Cardiac fibroblast (primary cell): ENCODE measurements at places on chromosomes 5 and 9.

DNA sequence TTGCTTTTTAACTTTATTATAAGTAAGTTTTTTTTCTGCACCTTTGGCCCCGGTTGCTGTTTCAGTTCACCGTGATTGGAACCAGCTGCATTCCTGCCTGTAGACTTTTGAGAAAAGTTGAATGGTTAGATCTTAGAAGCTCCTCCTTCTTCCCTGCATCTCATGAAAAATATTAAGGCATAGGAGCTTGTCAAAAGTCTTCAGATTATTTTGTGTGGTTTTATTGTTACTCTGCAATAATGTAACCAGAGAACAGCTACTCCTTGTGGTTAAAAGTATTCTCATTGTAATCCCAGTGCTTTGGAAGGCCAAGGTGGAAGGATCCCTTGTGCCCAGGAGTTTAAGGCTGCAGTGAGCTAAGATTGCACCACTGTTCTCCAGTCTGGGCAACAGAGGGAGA is 3.3 kb upstream of the SLC2A8 start:
- DNase-seq, result peak; percentile 60

GRCh38 chr9:93468763-93469456 is 15.5 kb upstream of the FAM120AOS start:
- peak; percentile 52 for DNase-seq

- peak; percentile 99 for DNase-seq
Measured at GRCh38 chr5:65062469-65063083, 293.8 kb downstream of the CWC27 start.

DNA sequence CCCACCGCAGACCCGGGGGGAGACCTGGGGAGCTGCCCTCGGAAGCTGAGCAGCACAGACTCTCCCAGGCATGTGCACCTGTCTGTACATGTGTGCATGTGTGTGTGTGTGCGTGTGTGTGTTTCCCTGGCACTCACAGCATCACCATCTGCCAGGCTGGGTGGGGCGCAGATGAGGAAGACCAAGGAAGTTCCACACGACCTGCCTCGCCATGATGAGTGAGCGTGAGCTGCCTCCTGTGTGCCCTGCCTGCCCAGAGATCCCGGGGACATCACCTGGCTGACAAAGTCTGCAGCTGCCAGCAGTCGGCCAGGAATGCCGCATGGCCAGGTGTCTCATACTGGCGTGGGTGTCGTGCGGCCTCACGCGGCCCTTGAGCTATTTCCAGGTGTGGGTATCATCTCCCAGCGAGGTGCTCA is 4.0 kb upstream of the GPSM1 start:
- no peak for DNase-seq

DNA sequence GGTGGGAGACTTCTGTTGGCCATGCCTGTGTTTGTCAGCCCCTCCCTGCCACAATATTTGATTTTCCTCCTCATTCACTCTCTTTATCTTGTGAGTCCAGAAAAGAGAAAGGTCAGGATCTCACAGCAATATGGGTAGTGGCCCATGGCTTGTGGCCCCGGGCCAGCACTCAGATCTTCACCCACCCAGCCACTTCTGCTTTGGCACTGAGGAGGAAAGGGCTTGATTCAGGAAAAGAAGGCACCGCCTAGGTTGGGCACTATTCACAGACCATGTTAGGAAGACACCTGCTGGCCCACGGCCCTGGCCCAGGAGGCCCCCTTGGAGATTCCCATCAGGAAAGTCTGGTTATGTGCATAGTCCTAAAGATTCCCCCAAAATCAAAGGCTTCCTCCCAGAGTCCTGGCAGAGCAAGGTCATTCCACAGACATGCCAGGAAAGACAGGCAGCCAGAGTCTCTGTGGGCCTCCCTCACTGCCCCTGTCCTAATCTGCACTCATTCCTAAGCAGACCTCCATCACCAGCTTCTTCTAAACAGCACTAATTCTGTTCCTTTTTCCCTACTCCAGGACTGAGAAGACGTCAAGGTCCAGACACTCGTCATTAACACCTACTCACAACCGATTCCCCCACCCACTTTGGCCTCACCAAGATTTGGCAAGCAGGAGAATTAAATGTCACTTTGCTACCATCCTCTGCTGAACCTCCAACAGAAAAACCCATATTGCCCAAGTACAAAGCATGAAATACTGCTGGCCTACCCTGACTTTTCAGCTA is 179.3 kb downstream of the DEPDC1B start:
- DNase-seq, result no peak

DNA sequence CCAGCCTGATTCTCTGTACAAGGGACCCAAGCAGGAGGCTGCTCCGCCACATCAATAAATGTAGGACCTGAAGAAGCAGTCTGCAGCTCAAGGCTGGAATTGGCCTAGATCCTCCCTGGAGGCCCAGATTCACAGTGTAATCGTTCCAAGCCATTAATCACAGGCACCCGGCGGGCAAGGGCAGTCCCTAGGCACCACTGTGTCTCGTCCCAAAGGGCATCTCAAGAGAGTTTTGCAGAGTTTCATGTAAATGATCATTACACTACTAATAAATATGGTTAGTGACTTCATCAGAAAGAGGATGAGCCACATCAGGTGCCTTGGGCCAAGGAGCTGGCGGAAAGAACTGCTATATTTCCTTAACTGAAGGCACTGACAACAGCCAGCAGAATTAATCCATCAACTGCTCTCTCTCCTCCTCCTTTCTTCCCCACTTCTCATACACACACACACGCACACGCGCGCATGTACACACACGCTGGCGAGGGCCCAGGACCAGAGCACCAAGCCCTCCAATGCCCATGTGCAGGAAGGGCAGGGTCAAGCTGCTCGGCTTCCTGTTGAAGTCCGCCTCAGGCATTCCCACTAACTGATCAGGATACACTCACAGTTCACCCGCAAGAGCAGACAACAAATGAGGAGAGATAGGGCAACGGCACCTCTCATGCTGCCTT is 33.9 kb downstream of the GNAQ start:
- DNase-seq, result no peak

GRCh38 chr9:14179449-14179848 is 134.5 kb downstream of the NFIB start:
- no peak for DNase-seq

- DNase-seq, result peak; percentile 45
Measured at GRCh38 chr9:76297721-76298239, 96.4 kb downstream of the RFK start.

- no peak for DNase-seq
Measured at GRCh38 chr9:127903557-127904475, 4.4 kb upstream of the ST6GALNAC6 start.

DNA sequence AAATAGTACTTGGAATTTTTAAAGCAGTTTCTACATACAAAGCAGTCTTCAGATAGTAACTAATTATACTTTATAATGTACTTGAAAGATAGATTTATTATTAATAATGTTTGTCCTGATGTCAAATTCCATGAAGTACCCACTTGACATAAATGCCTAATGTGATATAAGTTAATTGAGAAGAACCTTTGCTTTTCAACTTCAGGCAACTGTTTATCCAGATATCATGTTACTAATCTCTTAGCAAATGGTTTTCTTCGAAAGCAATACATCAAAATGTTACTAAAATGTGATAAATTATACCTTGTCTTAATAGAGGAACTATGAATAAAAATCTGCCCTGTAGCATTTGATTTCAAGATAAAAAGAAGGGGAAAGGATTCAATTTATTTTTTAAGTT is 146.8 kb upstream of the FBXL17 start:
- no peak for DNase-seq

GRCh38 chr9:98807070-98807813 is at the start of gene GALNT12:
TSS of gene GALNT12 (plus strand) at chr9:98807670. CDS start at chr9:98807699, 29 bp downstream.
- no peak for DNase-seq

GRCh38 chr5:157030692-157031091 is 28.2 kb downstream of the HAVCR1 start:
- no peak for DNase-seq

- no peak for DNase-seq
Measured at GRCh38 chr5:138637256-138637655, 62.1 kb upstream of the HSPA9 start.

DNA sequence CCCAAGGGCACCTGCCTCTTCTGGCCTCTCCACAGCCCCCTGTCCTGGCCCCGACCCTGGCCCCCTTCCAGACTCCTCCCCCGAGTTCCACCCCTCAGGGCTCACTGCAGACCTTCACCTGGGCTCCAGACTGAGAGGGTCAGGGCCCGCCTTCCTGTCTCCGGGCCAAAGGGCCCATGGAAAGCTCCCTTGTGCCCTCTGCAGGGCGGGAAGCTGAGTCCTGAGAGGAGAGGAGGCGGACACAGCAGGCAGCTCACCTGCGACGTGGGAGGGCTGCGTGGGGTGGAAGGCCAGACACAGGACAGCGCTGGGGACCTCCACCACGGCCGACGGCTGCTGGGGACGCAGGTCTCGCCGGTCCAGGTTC is 20.6 kb downstream of the DYNC2I2 start:
- peak; percentile 26 for DNase-seq

GRCh38 chr9:19994296-19994695 is 205.5 kb upstream of the SLC24A2 start:
- DNase-seq, result peak; percentile 52

DNA sequence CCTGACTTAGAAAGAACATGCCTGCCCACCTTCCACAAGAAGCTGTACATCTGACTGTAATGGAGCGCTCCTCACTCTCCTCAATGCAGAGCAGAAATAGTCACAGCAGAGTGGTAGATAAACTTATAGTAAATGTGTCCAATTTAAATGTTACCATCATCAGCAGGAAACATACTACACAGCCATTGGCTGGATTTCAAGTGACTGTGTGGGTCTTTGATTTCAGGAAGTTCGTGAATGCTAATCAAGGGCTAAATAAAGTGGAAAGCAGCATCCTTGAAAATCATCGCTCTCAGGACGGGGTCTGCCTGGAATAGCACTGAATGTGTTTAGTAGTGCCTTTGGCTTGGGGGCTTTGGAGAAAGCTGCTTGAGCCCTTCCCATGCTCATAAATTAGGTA is 32.4 kb upstream of the CRHBP start:
- DNase-seq, result no peak
